ENCODE measurements at places on chromosomes 1 and 21.

GRCh38 chr1:5125208-5125607, 470.8 kb downstream of the AJAP1 start:
- no peak for DNase-seq

DNA sequence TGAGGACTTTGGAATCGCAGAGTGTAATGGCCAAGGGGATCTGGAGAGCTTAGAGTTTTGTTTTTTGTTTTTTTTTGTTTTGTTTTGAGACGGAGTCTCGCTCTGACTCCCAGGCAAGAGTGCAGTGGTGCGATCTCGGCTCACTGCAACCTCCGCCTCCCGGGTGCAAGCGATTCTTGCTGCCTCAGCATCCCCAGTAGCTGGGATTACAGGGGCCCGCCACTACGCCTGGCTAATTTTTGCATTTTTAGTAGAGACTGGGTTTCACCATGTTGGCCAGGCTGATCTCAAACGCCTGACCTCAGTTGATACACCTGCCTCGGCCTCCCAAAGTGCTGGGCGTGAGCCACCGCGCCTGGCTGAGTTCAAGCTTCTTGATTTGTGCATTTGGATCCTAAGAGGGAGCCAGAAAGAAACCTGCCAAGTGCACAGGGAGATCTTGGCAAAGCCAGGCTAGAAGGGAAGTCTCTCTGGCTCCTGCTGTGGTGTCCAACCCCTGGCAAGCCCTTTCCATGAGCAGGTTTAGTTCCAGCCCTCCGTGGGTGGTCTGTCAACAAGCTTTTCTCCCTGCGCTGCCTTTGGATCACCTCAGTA, 852 bp downstream of the FAAH start:
- DNase-seq, result no peak

DNA sequence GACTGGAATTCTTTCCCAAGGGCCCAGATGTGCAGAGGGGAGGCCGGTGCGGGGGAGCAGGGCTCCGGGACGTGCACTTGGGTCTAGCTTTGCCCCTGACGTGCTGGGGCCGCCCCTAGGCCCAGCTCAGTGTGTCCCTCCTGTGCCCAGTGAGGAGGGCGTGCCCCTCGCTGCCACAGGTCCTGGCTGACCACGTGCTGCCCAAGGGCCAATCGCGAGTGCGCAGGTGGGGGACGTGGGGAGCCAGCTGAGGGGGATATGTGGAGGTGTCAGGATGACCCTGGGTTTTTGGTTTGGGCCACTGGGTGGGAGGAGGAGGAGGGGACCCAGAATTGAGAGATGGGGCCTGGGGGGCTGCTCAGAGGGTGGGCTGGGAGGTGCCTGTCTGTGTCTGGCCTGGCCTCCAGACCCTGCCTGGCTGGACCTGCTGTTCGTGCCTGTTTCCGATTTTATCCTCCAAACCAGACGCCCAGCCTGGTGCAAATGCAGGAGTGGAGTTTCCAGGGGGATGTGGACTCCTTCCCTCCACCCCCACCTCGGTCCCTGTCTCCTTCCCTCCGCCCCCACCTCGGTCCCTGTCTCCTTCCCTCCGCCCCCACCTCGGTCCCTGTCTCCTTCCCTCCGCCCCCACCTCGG, 6.1 kb upstream of the RNF223 start:
- peak; percentile 69 for DNase-seq

- DNase-seq, result no peak
Observed at GRCh38 chr1:224407571-224408293, 26.9 kb downstream of the WDR26 start.

DNA sequence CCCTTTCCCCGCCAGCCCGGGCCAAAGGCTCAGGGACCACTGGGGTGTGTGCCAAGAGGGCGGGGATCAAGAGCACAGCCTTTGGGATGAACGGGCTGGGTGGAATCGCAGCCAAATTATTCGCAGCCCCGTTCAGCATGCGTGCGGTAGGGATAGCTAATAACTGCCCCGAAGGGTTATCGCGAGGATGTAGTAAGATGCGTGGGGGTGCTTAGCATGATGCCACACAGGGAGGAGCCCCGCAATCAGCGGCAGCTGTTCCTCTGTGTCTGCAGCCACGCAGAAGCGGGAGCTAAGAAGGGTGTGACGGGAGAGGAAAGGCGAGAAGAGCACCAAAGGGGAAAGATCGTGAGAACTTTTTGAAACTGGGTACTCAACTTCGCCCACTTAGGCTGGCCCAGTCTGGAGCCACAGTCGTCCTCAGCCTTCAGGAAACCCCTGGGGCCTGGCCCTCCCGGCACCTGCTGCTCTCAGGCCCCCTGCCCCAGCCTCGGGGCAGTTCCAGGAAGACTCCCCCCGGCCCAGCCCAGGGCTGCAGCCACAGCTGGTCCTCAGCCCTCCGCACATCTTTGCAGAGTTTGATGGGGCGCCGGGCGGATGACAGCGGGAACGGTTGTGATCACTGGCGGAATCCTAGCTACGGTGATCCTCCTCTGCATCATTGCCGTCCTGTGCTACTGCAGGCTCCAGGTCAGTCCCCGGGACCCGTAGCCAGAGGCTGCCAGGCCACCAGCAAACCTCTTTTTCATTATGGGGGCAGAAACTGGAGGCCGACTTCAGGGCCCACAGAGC, 64.9 kb downstream of the TOR1AIP2 start:
- DNase-seq, result no peak

- DNase-seq, result peak; percentile 77
Observed at GRCh38 chr1:27318596-27318995, 3.4 kb upstream of the TMEM222 start.

DNA sequence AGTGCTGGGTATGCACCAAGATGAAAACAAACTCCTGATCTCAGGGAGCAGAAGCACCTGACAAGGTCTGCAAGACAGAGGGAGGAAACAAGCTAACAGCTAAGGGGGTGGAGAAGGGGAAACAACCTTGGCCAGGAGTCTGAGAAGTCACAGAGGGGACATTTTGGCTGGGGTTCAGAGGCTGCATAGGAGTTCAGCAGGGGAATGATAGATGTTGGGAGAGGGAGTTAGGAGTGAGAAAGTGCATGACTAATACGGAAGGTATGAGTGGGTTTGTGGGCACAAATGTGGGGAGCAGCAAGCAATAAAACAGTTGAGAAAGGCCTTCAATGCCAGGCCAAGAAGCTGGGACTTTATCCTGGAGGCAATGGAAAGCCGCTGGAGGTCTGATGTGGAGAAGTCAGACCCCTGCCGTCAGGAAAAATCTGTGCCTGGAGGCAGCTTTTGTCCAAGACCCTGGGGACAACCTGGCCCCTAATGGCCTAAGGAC, 16.4 kb downstream of the EPHA2 start:
- DNase-seq, result peak; percentile 94

- DNase-seq, result no peak
Observed at GRCh38 chr1:228827019-228827418, 91.7 kb downstream of the RHOU start.

GRCh38 chr21:44649521-44650100, 3.4 kb downstream of the KRTAP10-11 start:
- no peak for DNase-seq

- no peak for DNase-seq
Observed at GRCh38 chr1:34711485-34711884, 43.4 kb upstream of the GJB5 start.

DNA sequence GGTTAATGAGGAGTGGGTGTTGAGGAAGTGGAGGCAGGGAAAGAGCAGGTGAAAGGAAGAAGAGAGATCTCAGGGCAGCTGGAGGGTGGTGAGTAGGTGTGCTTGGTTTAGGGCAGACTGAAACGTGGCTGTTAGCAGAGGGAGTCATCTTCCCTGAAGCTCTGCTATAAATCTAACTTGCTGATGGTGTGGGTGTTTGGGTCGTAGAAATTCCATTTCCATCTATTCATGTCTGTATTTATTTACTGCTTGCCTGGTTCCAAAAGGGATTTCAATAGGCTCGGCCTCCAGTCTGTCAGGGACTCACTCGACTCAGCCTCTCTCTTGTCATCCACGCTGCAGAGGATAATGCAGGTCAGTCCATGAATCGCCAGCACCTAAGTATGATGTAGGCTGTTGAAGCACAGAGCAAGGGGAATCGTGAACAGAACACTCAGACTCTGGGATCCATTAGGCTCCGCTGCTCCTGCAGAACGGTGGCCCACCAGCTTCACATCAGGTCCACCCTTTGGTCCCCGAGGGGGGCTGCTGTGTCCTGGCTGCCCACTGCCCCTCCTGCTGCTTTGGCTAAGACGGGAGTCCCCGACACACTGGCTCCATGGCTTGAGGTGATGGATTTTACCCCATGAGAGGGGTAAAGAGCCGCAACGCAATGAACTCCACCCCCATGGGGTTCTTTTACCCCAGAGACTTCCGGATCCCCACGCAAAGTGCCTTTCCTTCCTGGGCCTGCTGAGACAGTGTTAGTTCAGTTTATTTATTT, 156.2 kb downstream of the RHOU start:
- peak; percentile 9 for DNase-seq

- DNase-seq, result peak; percentile 42
Observed at GRCh38 chr1:54404939-54405897, 976 bp downstream of the SSBP3 start.

- DNase-seq, result peak; percentile 89
Observed at GRCh38 chr1:212721388-212722247, 22.0 kb upstream of the BATF3 start.

DNA sequence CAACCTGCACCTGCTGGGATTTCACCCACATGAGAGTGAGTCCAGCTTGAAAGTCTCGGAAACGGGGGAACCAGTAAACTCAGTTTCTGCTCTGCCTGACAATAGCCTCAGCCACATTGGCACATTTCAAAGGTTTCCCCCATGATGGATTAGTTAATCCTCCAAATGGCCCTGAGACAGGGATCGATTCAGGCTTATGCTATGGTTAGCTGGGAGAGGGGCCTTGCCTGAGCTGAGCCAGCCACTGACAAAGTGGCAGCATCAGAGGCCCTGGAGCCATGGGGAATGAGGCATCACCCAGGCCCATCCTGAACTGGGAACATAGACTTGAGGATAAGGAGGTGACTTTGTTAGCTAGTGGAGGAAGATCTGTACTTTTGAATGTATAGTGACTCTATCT, 2.9 kb upstream of the CLSTN1 start:
- DNase-seq, result no peak

DNA sequence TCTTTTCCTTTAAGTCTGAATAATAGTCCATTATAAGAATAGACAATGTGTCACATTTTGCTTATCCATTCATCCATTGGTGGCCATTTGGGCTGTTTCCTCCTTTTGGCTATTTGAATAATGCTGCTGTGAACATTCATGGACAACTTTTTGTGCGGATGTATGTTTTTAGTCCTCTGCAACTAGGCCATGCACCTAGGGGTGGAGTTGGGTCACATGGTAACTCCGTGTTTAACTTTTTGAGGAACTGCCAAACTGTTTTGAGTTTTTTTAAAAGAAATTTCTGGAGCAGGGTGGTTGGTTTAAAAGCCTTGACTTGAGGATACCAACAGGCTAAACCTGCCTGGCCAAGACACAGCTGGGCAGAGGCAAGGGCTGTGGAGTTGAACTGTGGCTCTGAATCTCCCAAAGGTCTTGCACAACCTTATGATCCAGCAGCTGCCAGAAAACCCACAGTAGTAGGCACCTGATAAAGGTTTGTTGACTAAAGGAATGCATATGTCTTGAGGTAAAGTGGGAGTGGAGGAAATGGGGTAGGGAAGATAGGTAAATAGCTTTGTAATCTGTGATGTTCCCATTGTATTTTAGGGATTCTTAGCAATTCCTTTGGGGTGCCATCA, 5.6 kb upstream of the RPTN start:
- no peak for DNase-seq

DNA sequence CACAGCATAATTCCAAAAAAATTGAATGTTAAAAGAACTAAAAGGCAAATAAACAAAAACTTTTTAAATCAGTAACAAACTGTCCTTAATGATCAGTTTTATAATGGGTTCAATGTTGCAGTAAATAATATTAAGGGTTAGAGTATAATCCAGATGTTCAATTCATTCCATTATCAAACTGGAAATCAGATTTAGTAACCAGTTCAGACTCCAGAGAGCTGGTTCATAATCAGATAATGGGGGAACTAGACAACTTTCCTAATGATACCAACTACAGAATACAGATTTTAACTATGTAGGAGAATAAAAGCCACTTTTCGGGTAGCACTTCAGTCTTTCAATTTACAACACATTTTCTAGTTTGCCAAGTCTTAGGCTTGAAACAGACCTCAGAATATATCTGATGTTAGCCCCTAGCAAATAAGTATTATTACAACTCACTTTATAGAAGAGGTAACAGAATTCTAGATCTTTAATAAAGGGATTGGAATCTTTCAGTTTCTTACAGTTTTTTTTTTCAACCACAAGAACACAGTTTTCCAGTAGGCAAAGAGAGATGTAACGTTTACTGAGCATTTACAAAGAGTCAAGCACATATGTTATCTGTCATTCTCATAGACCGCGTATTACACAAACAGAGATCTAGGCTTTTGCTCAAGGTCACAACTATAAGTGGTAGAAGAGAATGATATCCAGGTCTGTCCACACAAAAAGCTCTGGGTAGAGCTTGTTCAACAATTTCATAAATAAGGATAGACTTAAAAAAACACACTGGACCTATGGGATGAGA, 1.9 kb upstream of the DCAF6 start:
- no peak for DNase-seq

DNA sequence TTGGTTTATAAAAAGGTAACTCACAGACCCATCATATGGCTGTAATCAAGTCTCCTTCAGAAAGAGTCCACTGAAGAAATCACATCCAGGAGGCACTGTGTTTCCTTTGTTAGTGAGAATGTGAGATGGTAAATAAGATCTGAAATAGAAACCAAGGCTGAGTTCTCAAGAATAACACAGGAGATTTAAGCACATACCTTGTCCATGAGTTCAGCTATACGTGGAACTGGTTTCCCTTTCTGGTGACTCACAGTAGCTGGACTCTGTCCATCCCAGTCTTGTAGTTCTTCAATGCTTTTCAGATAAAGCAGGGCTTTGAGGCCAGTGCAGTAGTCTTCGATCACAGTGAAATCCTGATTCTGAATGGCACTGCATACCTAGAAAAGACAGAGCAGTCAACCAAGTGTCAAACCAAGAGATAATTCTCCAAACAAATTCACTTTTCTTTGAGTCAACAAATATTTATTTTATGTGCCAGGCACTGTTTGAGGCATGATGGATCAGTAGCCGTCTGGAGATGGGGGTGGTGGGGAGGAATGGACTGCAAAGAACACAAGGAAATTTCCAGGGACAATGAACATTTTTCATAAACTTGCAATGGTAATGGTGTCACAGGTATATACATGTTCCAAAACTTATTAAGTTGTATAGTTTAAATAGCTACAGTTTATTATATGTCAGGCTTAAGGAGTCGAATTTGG, 471.4 kb downstream of the PTBP2 start:
- DNase-seq, result peak; percentile 95

- DNase-seq, result peak; percentile 94
Observed at GRCh38 chr1:66354311-66355201, 179.4 kb upstream of the SGIP1 start.

DNA sequence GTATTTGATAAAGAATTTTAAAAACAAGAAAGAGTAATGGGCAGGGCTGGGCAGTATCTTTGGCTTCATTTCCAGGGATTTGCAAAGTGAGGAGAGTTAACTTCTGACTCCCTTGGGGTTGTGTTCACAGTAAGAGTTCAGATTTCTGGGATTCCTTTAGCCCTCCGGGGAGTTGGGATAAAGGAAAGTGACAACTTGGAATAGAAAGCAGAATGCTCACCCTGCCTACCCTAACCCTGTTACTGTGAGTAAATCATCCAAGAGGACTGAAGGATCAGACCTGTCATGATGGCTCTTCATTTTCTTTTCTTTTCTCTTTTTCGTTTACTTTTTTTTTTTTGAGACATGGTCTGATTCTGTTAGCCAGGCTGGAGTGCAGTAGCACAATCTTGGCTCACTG, 76.1 kb downstream of the CACHD1 start:
- peak; percentile 17 for DNase-seq

- DNase-seq, result peak; percentile 90
Observed at GRCh38 chr1:238589843-238590435, 699.2 kb upstream of the ZP4 start.

Data from EH (cell line).